ENCODE measurements at places on chromosomes 4 and X. TPM values are rescaled to one million over a fixed set of nuclear protein-coding genes. Genes with fewer than 3 reads are reported as not detected.

DNA sequence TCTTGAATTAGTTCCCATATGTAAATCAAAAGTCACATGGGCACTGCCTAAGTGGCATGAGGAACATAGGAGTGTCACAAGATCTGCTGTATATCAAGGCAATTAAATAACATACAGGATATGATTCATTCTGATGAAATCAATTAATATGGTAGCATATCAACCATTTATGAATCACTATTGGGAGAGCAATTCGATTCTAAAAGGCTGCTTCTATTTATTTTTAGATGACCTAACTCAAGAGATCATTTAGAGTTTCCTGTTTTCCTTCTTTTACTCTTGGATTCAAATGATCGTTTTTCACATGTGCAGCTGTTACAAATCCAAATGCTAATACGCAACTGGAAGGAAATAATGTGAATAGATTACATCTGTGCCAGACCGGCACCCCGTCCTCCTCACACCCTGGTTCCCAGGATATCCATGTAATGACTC is 81.9 kb downstream of the HCCS start:
- no peak overlapping the region for H3K4me3 ChIP-seq
- no peak overlapping the region for H3K27ac ChIP-seq
- no peaks in the 10 kb centered on the region for H3K4me1 ChIP-seq
- H3K27me3 ChIP-seq: no peaks in the 10 kb centered on the region

Gene GRIA3
- not detected for total RNA-seq

Gene RTL3
- not detected for total RNA-seq

DNA sequence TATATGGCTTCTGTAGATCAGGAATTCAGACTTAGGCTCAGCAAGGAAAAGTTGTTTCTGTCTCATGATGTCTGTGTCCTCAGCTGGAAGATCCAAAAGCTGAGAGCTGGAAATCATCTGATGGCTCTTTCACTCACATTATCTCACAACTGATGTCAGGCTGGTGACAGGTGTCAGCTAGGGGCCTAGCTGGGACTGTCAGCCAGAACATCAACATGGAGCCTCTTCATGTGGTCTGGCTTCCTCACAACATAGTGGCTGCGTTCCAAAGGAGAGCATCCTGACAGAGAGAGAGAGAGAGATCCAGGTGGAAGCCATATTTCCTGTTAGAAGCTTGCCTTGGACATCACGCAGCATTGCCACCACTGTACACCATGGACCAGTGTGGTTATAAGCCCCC is 10.6 kb upstream of the INTS6L start:
- H3K4me1 ChIP-seq: no peaks in the 10 kb centered on the region
- H3K27me3 ChIP-seq: no peaks in the 10 kb centered on the region
- no peak for DNase-seq
- no peak overlapping the region for H3K27ac ChIP-seq

- H3K27ac ChIP-seq: no peak overlapping the region
- H3K4me1 ChIP-seq: no peaks in the 10 kb centered on the region
- H3K27me3 ChIP-seq: no peaks in the 10 kb centered on the region
- H3K36me3 ChIP-seq: no peaks in the 10 kb centered on the region
- no peak for DNase-seq
Measured at GRCh38 chr4:125522992-125523391, 208.2 kb downstream of the FAT4 start.

DNA sequence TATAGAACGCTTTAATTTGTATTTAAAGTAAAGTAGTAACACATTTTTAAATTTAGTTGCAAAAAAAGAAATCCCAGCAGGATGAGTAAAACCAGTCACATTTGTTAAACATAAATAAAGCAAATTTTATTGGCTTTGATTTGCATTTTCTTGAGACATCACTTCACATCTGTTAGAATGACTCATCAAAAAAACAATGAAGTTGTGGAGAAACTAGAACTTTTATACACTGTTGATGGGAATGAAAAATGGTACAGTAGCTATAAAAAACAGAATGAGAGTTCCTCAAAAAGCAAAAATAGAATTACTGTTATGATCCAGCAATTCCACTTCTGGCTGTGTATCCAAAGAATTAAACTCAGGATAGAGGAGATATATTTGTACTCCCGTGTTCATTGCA is 454.0 kb upstream of the KLHL4 start:
- H3K27ac ChIP-seq: no peak overlapping the region
- no peaks in the 10 kb centered on the region for H3K36me3 ChIP-seq
- no peak overlapping the region for H3K4me3 ChIP-seq
- no peaks in the 10 kb centered on the region for H3K4me1 ChIP-seq

Gene GDPD2
- 0.18 TPM for total RNA-seq

GRCh38 chr4:56681158-56681852 is at the start of gene HOPX:
Gene HOPX (minus strand): TSS chr4:56681296. CDS start chr4:56657816, 23,480 bp downstream.
- DNase-seq: peak; percentile 47
- peak within 1 kb of the TSS; percentile 34 for H3K4me3 ChIP-seq
- no peaks in the 10 kb centered on the region for H3K4me1 ChIP-seq

Gene TAF7L
- not detected for total RNA-seq

DNA sequence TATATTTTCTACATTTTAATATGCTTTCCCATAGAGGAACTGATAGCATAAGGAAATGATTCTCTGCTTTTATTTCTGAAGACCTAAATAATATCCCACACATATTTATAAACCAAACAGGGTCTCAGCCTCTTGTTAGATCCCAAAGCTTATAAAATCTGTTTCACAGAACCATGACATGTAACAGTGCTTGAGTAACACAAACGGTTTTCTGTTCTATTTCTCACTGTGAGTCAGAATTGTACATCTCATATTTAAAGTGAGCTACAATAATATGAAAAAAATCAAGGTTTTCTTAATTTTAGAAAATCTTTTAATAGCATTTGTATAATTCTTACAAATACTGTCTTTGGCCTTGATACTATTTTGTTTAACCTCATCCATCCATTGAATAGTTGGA is 51.2 kb downstream of the NR3C2 start:
- H3K27ac ChIP-seq: no peak overlapping the region
- DNase-seq: no peak
- no peaks in the 10 kb centered on the region for H3K4me1 ChIP-seq
- H3K36me3 ChIP-seq: no peaks in the 10 kb centered on the region
- no peaks in the 10 kb centered on the region for H3K27me3 ChIP-seq

Gene POLN
- 3.2 TPM for total RNA-seq

Gene SH3D19
- total RNA-seq: not detected

Gene ARSJ
- not detected for total RNA-seq

DNA sequence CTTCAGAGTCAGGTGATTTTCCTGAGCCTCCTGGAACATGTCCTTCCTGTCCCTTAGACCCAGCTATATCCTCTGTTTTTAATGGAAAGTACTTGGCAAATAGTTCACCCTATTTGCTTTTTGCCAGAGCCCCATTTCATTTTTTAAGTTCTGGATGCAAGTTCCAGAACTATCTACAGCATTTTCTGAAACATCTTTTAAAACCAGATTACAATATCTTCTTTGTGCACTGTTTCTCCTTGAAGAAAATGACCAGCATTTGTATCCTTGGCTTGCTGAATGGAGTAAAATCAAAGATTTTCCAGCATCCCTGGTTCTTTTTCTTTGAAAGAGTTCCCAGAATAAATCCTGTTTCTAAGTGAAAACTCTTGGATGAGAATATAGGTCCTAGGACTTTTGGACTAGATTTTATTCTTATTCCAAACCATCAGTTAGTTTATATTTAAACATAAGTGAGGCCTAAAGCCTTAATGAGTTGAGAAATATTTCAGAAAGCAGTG is 224.3 kb downstream of the ANK2 start:
- H3K27ac ChIP-seq: no peak overlapping the region
- no peaks in the 10 kb centered on the region for H3K27me3 ChIP-seq
- no peak overlapping the region for H3K4me3 ChIP-seq
- H3K36me3 ChIP-seq: no peaks in the 10 kb centered on the region
- no peaks in the 10 kb centered on the region for H3K4me1 ChIP-seq

GRCh38 chr4:165384598-165384997 is 5.8 kb downstream of the CPE start:
- no peaks in the 10 kb centered on the region for H3K4me1 ChIP-seq
- no peaks in the 10 kb centered on the region for H3K36me3 ChIP-seq
- no peak overlapping the region for H3K4me3 ChIP-seq

- H3K27me3 ChIP-seq: no peaks in the 10 kb centered on the region
- DNase-seq: no peak
- no peak overlapping the region for H3K4me3 ChIP-seq
Measured at GRCh38 chrX:43083016-43083415, 305.1 kb upstream of the PPP1R2C start.

Gene TLR8
- 0.46 TPM for total RNA-seq

DNA sequence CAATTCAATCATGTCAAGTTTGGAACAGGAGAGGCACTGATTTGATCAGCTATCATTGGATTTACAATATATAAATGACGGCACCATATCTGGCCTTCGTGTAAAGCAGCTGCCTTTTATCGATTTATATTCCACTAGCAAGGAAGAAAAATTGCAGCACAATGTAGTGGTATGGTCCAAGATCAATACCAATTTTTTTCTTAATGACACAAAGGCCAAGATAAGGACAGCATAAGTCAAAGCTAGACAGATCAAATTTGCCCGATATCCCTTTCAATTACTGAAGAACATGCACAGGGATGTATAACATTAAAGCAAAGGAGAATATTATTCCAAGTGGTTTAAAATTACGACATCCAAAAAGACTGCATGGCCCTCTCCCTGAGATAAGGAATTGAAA is 167.4 kb downstream of the GPC3 start:
- no peaks in the 10 kb centered on the region for H3K36me3 ChIP-seq
- no peaks in the 10 kb centered on the region for H3K27me3 ChIP-seq
- no peak overlapping the region for H3K4me3 ChIP-seq
- no peak for DNase-seq

All from naive thymus-derived CD4-positive, alpha-beta T cell (primary cell).